RCC 7860 (cell line): ENCODE measurements at places on chromosomes 3 and 15.

- DNase-seq: no peak
Observed at GRCh38 chr15:42933886-42934667, 13.5 kb upstream of the TTBK2 start.

- no peak for DNase-seq
Observed at GRCh38 chr3:159654183-159655134, 334.2 kb upstream of the IL12A start.

GRCh38 chr3:82276992-82277391 is 515.5 kb upstream of the GBE1 start:
- no peak for DNase-seq

DNA sequence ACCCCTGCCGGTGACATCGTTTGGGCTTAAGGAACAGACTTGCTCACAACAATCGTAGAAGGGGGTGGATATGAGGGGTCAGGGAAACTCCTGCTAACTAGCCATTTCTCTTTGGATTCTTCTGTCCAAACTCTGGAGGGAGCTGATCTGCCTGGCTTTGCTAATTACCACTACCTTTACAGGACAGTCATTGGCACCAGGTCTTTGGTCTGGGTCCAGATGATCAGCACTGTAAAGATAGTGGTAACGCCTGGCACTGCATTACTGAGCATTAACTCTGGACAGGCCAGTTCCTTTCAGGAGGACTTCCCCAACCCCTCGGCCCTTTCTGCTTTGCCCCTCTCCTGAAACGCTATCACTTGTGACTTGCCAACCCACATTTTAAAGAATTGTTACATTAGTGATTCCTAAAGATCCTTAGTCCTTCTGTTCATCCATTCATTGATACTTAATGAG is 788 bp downstream of the UQCC5 start:
- no peak for DNase-seq

DNA sequence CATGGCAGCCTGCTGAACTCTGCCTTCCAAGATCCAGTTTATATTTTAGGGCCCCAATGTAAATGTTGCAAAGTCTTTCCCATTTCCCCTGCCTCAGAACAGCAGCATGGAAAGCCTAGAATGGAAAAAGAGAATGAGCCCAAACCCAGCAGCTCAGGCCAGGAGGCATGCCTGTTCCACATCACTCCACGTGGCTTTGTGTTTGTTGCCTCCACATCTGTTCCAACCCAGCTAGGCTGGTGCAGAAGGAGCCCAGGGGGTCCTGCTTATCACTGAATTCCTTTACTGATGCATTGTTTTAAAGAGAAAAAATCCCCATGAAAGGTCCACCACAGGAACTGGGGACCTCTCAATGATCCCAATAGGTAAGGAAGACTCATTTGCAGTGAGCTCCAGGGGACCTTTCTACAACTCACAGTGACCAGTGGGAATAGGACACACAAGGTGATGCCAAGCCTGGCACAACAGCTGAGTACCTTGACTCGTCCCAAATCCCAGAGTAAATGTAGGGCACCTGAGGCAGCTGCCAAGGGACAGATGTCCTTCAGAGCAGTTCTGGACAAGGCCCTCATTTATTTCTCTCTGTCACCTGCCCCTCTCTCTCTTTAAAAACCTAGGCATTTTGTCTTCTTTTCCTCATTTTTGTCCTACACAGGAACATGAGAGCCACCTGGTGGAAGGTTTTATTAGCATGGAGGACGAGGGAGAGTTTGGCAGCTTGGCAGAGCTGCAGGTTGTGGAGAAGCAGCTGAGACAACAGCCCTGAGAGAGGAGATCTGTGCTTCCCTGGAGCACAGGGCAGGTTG is 41.7 kb upstream of the ADAMTS17 start:
- no peak for DNase-seq

- DNase-seq: no peak
Observed at GRCh38 chr3:33318710-33319380, 41.6 kb downstream of the FBXL2 start.
